Progenitor cell of endocrine pancreas (in vitro differentiated cells): ENCODE measurements at places on chromosomes 2 and 18.

DNA sequence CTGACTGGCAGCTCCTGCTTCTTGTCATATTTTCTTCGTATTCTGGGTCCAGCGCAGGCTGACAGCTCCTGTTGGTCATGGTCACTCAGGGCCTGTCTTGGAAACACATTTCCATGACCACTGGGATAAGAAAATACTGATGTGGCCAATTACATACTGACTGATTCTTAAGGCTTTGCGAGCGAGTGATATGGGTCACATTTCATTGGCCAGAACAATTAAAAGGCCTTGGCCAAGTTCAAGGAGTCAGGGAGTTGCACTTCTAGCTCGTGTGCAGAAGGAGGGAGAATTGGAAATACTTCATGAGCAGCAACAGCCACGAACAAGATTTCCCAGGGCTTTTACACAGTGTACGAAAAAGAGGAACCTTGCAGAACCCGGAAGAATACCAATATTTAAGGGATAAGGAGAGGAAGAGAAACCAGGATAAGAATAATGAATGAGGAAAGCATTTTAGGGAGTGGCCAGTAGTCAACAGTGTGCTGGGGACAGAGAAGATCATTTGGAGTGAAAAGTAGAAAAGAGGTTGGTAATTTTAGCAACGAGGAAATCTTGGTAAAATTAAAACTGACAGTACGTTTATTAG is 149.5 kb downstream of the ATP9B start:
- no peak for DNase-seq

- no peak for DNase-seq
Measured at GRCh38 chr18:9081940-9082339, 20.6 kb upstream of the NDUFV2 start.

DNA sequence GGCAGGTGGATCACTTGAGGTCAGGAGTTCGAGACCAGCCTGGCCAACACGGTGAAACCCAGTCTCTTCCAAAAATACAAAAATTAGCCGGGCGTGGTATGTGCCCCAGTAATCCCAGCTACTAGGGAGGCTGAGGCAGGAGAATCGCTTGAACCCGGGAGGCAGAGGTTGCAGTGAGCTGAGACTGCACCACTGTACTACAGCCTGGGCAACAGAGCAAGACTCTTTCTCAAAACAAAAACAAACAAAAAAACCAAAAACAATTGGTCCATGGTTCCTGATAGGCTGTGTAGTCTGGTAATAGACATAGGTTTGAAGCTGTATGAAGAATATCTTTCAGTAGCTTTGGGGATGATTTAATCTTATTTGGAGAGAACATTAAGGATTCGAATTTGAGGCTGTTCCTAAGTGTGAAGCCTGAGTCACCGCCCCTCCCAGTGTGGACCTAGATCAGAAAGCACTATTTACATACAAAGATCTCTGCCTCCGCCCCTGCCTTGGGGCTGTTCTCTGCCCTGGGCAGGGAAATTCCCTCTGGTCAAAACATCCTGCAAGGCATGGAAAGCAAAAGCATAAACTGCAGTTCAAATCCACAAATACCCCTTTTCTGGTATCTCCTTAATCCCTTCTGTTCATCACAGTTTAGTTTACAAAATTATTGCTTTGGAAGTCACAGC is 52.8 kb upstream of the PMAIP1 start:
- DNase-seq = no peak

DNA sequence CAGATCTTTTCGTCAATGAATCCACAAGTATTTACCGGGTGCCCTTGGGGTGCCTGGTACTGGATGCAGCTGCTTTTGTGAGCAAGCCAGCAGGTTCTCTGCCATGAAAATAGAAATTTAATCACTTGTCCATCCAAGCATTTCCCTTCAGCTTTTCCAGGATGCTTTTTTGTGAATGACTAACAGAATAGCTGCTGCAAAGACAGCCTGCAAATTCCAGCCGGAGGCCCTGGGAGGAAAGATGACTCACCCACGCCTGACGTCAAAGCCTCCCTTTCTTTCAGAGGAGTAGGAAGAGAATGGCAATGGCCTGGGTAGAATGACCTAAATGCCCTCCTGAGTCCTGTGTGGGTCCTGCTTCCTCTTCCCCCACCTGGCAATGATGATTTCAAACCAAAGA is 111.9 kb downstream of the AP1S3 start:
- no peak for DNase-seq

GRCh38 chr2:229268626-229269025 is 2.5 kb downstream of the PID1 start:
- no peak for DNase-seq

GRCh38 chr18:57116598-57117132 is 30.2 kb upstream of the BOD1L2 start:
- DNase-seq = no peak

GRCh38 chr2:201260302-201260800 is at the start of gene CASP8:
Gene CASP8 (plus strand): TSS chr2:201260536. CDS start chr2:201266487, 5,951 bp downstream.
- DNase-seq = no peak
